ENCODE measurements at places on chromosomes 12 and 14.

GRCh38 chr12:118326991-118327390 lies 45.7 kb downstream of the TAOK3 start:
- no peak for DNase-seq

DNA sequence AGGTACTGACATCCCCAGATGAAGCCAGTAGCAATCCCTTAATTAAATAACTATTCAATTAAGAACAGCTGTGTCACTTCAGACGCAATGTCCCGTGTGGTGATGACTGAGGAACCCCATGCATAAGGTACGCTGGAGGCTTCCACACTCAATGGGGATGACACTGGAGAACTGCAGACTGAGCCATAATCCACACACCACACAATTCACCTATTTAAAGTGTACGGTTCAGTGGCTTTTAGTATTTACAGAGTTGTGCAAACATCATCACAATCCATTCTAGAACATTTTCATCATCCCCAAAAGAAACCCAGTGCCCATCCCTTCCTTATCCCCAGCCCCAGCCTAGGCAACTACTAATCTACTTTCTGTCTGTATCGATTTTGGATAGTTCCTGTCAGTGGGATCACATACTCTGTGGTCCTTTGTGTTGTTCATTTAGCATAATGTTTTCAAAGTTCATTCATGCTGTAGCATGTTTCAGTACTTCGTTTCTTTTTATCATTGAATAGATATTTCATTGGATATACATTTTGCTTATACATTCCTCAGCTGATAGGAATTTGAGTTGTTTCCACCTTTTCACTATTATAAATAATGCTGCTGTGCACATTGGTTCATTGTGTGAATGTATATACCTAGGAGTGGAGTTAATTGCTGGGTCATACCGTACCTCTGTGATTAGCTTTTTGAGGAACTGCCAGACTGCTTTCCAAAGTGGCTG lies 61.1 kb downstream of the NINJ2 start:
- DNase-seq: no peak

GRCh38 chr12:103348935-103349334 lies 146.8 kb downstream of the C12orf42 start:
- no peak for DNase-seq

DNA sequence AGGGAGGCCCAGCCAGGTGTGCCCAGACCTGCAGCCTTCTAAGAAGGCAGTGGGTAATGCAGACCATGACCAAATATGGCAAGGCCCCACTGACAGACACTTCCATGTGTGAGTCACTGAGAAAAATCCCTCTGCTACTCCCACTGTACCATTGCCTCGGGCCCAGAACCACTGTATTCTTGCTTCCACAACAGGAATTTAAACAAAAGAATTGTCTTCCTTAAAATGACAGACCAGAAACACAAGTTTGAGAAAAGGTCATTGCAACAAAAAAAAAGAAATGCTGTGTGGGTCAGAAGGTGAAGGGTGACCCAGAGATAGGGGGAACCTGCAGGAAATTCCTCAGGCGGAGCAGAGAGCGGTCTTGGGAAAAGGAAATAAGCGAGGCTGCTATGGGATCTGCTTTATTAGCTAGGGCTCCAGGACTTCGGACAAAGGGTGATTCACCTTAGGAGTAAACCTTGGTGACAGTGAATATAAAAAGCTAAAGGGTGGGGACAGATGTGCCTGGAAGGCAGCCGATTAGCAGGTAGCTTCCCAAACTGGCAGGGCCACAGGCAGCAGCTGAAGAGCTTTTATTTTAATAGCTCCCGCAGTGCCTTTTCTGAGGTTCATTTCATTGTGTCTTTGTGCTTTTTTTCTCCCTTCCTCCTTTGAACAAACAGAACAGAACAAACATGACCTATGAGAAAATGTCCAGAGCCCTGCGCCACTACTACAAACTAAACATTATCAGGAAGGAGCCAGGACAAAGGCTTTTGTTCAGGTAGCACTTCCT lies 185.3 kb upstream of the BCL2L14 start:
- DNase-seq: peak; percentile 99

GRCh38 chr12:121499929-121500793 lies 80.7 kb downstream of the KDM2B start:
- DNase-seq: peak; percentile 39

- DNase-seq: no peak
Observed at GRCh38 chr12:112005419-112006395, 7.3 kb downstream of the TMEM116 start.

DNA sequence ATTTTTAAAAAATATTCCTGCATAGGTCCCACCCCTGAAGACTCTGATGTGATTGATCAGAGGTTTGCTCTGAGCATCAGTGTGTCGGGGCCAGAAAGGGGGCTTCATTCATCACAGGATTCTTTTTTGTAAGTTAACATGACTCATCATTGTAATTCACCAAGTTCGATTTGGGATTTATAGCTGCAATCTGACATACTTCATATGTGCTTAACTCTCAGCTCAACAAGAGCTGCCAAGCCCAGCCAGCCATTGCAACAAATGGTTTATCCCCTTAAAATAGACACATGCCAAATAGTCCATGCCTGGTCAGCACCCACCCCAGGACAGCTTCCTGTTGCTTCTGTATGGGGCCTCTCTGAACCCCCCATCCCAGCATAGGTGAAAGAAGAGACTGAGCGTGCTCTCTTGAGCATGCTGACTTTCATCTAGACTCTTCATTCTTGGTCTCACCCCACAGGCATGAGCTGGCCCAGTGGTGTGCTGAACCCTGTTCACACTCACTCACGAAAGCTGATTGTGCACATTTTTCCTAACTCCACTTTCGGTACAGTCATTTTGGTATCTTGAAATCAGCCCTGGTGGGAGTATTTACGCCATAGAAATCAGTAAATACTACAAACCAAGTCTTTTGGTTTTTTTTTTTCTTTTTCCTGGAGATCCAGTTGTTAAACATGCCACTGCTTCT lies 101.4 kb downstream of the STAB2 start:
- DNase-seq: no peak

GRCh38 chr12:32151086-32151485 lies 44.4 kb downstream of the BICD1 start:
- DNase-seq: no peak

DNA sequence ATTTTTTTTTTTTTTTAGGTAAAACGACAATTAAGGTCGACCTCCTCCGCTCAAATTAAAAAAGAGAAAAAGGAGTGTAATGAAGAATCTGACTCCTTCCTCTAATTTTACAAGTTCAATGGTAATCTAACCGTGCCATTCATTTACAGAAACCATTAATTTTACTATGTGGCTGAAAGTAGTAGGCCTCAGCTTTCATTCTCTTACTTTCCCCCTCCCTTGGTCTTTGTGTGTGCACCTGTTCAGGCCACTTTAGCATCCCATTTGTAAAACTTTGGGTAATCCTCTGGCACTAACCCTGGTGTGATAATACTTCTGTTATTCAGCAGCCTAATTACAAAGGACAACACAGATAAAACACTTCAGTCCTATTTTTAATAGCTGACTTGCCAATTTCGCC lies 128.1 kb downstream of the ASCL1 start:
- no peak for DNase-seq

DNA sequence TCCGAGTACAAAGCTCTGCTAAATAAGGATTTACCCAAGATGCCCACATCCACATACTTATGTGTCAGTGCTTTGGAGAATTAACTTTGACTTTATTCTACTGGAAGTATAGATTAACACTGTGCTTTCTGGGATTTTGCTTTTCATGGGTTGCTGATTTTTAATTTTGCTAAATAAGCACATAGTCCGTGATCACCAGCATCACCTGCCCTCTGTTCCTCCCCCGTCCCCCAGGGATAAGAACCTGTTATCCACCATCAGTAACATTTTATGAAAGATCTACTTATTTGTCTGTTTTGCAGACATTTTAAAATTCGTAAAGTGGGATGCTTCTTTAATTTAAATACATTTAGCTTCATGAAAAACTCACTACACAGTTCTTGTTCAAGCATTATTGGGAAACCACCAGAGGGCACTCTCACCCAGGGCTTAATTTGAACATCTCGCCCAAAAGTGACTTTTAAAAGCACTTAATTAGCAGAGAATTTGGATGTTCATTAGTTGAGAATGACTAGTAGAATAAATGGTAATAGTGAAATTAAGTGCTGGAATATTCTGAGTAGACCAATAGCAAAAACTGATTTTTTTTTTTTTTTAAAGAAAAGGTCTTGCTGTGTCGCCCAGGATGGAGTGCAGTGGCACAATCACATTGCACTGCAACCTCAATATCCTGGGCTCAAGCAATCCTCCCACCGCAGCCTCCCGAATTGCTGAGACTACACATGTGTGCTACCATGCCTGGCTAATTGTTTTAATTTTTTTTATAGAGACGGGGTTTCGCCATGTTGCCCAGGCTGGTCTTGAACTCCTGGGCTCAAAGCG lies 35.7 kb downstream of the MRPL42 start:
- peak; percentile 41 for DNase-seq

- no peak for DNase-seq
Observed at GRCh38 chr12:104504146-104504545, 47.4 kb downstream of the CHST11 start.

DNA sequence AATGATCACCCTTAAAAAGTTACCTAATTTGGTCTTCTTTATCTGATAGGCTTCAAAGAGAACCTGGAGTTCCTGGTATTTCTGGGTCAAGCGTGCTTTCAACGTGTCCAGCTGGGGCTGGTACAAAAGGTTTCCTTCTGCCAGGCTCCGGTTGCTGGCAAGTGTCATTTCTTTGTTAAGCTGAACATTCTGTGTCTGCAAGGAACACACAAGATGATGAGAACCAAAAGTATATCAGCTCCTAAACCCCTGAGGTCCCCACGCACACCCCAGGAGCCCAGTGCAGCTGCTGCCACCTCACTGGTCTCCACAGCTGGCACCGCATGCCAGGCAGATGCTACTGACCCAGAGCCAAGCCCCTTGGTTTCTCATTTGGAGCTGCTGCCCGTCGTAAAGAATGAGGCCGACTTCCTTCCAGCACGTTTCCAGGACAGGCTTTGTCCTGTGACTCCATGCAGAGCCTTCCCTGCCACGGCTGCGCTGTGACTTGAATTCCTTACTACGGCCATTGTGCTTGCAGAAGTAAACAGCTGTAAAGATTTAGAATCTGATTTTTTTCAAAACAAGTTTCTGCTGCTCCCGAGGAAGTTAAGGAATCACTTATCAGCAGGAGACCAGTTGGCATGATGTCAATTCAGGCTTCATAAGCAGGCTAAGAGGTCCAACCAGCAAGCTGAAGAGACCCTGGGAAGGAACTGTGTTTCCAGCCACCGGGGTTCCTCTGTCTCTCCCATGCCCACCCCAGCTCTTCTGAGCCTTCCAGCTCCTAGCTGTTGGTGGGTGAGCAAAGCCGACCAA lies 24.9 kb downstream of the VPS37B start:
- no peak for DNase-seq

GRCh38 chr14:36845356-36846012 lies 183.8 kb downstream of the PAX9 start:
- no peak for DNase-seq

GRCh38 chr14:39762576-39763401 lies 330.6 kb upstream of the FBXO33 start:
- no peak for DNase-seq

DNA sequence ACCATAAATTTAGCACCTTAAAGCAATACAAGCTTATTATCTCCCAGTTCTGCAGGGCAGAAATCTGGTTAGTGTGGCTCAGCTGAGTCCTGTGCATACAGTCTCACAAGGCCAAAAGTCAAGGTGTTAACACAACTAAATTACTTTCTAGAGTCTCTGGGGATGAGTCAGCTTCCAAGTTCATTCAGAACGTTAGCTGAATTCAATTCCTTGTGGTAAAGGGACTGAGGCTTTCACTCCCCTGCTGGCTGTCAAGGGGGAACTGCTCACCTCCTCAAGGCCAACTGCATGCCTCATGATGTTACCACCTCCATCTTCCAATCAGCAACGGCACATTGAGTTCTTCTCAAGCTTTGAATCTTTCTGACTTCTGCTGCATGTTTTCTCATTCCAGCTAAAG lies 27.6 kb downstream of the EML5 start:
- peak; percentile 38 for DNase-seq

- DNase-seq: no peak
Observed at GRCh38 chr12:104212516-104212915, 3.1 kb upstream of the TXNRD1 start.

GRCh38 chr14:71103662-71104484 lies 196.6 kb downstream of the PCNX1 start:
- no peak for DNase-seq

DNA sequence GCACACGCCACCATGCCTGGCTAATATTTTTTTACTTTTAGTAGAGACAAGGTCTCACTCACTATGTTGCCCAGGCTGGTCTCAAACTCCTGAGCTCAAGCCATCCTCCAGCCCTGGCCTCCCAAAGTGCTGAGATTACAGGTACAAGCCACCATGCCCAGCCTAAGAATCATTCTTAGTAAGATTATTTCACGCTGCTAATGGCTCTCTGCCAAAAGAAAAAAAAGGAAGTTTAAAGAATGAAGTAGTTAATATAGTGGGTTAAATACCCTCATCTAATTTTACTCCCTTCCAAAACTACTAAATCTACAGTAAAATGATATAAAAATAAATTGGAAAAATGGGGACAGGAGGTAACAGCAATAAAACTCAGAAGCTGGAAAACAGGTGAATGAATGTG lies 2.6 kb downstream of the ETFRF1 start:
- DNase-seq: no peak

DNA sequence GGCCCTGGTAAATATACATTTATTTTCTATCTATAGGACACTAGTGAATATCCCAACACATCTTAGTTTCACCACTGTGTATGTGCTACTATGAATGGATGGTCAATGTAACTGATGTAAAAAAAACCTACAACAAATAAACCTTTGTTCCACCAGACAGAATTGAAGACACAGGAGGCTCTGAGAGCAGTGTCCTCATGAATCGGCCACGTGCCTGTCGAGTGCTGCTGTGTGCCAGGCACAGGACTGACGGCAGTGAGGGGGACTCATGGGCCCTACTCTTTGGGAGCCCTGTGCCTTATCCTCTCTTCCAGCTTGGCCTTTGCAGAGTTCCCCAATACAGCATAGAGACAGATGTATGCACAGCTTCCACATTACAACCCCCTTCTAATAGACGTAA lies 18.2 kb downstream of the CINP start:
- no peak for DNase-seq

GRCh38 chr14:47722929-47723693 lies 47.7 kb upstream of the MDGA2 start:
- no peak for DNase-seq

- no peak for DNase-seq
Observed at GRCh38 chr12:11969437-11970154, 101.1 kb upstream of the BCL2L14 start.

GRCh38 chr14:92348154-92348553 lies 25.2 kb downstream of the SLC24A4 start:
- DNase-seq: peak; percentile 94
